ENCODE measurements at places on chromosomes 11 and 22. TPM values are rescaled to one million over a fixed set of nuclear protein-coding genes. Genes with fewer than 3 reads are reported as not detected.

Gene TSPAN18
- 25.7 TPM for total RNA-seq

Gene APOL1
- total RNA-seq = not detected

Gene CD6
- total RNA-seq = not detected

Gene TRIM48
- total RNA-seq = not detected

Gene SLC5A4
- not detected for total RNA-seq

Gene IFITM10
- 0.74 TPM for total RNA-seq

Gene OR10G7
- total RNA-seq = not detected

Gene CALCB
- 0.41 TPM for total RNA-seq

DNA sequence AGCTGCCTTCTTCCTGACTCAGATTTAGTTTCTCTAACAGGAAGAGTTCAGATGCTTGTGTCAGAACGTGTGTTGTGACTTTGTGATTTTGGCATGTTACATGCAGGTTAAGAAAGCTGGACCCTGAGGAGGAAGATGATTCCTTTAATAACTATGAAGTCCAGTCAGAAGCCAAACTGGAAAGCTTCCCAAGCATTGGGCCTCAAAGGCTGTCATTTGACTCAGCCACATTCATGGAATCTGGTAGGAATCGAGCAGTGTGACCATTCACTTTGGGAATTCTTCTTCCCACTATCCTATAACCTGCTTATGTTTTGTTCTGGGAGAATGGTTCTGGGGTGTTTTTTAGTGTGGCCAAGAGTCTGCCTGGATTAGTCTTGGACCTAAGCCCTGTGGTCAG, 48.0 kb downstream of the CABIN1 start:
- no peak for DNase-seq

DNA sequence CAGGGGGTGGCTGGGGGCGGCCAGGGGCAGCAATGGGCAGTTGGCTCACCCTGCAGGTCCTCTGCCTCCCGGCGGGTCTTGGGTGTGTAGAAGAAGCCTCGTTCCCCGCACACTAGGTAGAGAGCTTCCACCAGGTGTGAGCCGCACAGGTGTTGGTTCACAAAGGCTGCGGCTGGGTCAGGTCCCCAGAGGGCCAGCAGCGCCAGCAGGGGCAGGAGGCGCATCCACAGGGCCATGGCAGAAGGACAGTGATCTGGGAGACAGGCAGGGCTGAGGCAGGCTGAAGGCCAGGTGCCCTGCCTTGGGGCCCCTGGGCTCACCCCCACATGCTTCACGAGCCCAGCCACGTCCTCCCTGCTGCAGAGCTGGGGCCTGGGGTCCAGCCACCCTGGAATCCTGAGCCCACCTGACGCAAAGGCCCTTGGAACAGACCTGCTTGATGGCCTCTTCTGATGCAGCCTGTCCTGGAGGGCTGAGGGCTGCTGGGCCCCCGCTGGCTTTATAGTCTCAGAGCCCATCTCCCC, at the start of gene INS:
Gene INS (minus strand): TSS at position 474 of the 524 bp plus-strand sequence. CDS start 238 bp downstream, at position 236.
- no peak for DNase-seq

DNA sequence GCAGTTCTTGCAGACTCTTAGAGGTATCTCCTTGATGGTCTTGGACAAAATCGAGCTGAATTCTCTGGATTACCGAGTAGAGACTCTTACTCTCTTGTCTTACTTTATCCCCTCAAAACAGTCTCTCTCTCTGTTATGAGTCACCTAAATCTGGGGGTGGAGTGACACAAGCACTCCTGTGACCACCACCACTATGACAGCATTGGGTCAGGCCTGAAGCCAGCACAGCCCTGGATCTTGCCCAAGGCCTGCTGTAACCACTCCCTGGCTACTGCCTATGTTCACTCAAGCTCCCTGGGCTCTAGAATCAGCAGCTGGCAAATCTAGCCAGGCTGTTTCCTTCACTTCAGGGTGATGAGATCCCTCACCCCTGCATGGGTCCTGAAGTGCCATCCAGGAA, 662.5 kb downstream of the LUZP2 start:
- no peak for DNase-seq

DNA sequence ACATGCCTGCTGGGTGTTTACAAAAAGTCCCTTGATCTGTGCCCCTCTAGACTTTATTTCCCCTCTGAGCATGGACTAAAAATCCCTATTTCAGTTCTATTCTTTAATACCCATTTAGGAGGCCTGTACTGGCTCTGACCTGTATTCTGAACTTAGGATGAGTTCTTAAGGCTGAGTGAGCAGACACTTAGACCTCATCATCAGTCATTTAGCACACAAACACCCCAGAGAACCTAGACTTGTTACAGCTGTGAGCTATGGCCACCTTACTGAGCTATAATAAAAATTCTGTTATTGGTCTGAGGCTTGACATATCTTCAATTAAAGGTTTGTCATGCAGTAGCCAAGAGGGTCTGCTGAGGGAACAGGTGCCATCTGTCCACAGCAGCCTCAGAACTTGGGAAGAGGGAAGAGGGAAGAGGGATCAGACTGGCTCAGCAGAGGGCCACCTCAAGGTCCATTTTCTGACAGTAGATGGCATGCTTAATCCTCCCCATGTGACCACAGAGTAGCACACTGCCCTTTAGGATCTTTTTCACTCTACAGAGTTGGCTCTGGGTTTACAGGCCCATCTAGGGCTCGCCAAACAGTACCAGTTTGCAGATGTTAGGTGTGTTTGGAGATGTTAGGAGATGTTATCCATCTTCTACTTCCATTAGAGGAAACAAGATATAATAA, 30.2 kb upstream of the RRM1 start:
- no peak for DNase-seq

GRCh38 chr11:132357811-132358572, 987.6 kb downstream of the NTM start:
- no peak for DNase-seq

GRCh38 chr11:19382131-19382611, 141.4 kb upstream of the E2F8 start:
- DNase-seq = no peak

DNA sequence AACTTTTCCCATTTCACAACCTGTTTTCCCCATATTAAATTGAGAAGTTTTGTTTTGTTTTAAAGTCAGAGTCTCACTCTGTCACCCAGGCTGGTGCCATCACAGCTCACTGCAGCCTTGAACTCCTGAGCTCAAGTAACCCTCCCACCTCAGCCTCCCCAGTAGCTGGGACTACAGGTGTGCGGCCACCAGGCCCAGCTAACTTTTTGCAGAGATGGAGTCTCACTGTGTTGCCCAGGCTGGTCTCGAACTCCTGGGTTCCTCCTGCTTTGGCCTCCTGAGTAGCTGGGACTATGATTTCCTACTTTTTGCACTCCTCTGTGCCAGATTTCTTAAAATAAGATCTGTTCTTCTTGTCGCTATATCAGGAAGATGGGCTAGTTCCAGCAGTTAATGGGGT, 44.9 kb downstream of the GNB1L start:
- no peak for DNase-seq

DNA sequence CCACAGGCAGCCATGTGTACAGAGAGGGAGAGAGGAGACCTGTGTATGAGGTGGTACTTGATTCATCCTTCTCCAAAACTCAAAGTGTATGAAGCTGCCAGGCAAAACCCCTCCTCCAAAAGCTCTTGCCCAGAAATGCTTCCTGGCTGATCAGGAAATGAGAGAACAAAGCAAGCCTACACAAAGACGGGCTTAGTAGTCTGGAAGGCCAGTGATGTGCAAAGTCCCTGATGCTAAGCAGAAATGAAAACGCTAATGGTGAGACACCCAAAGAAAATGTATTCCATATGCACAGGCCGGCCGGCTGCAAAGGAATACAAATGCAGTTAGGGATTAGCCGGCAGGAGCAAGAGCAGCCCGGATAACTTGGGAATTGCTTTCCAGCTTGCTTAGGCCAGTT, 234.9 kb upstream of the CADM1 start:
- no peak for DNase-seq

DNA sequence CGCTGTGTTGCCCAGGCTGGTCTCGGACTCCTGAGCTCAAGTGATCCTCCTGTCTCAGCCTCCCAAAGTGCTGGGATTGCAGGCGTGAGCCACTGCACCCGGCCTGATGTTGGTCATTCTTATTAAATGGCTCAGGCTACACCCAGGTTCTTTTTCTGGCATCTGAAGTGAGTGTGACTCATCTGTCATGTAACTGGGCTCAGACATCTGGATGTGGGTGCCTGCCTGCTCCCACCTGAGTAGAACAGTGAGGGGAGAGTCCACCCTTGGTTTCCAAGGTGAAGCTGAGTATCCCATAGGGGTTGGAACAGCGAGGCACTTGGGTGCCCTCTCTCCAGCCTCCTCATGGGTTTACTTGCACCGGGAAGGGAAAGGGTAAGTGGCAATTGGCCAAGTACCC, 36.7 kb upstream of the EIF3D start:
- DNase-seq = no peak

DNA sequence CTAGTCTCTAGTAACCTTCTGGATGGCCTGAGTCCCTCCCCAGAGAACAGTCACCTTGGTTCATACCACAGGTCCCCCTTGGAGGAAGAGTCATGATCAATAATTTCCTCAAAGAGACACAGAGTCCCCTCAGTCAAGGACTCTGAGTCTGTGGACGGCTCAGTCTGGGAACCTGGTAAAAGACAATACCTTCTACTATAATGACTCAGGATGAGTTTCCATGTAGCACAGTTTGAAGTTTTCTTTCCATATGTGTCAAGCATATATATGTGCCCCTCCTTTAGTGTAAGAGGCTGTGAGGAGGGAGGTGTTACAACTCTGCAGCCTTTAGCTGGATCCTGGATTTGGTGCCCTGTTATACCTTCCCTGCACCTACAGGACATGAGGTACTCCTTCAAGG, 54.4 kb upstream of the TSKU start:
- DNase-seq = no peak

GRCh38 chr22:21766691-21767462, 31.3 kb upstream of the YPEL1 start:
- no peak for DNase-seq

DNA sequence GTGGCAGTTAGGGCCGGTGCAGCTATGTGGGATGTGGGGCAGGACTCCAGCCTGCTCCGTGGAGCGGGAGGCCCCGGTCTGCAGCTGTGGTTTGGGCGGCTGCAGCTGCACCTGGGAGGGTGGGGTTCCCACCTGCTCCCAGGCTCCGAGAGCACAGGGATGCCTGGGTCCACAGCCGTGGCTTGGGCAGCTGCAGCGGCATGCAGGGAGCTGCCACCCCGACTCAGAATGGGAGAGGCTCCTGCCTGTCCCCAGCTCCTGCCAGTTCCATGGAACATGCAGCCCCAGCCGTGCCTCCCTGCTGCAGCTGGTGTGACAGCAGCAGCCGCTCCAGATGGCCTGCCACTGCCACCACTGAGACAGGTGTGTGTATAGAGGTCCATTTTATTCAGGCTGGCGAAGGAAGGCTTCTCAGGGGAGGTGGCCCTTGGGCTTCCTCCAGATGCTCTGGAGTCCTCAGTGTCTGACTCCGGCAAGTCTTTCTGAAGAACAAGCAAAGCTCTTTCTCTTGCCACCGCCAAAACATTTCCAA, 21.8 kb upstream of the UPK3A start:
- DNase-seq = no peak

DNA sequence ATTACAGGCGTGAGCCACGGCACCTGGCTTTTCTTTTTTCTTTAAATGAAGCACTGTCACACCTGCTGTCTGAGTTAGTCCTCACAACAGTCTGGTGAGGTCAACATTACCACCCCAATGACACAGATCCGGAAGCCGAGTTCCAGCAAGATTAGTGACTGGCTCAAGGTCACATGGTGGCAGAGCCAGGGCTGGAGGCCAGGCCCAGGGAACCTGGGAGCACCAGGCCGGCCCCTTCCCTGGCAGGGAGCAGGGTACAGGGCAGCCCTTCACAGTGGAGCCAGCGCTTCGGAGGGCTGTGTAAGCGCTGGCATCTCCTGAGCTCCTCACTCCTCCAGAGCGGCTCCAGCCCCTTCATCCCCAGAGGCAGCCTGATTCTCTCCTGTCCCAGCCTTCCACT, 118.7 kb downstream of the ST3GAL4 start:
- peak; percentile 33 for DNase-seq

GRCh38 chr11:3018596-3018995, 26.5 kb upstream of the NAP1L4 start:
- DNase-seq = no peak

- DNase-seq = peak; percentile 57
Observed at GRCh38 chr22:44627521-44628139, 74.4 kb upstream of the PRR5 start.

DNA sequence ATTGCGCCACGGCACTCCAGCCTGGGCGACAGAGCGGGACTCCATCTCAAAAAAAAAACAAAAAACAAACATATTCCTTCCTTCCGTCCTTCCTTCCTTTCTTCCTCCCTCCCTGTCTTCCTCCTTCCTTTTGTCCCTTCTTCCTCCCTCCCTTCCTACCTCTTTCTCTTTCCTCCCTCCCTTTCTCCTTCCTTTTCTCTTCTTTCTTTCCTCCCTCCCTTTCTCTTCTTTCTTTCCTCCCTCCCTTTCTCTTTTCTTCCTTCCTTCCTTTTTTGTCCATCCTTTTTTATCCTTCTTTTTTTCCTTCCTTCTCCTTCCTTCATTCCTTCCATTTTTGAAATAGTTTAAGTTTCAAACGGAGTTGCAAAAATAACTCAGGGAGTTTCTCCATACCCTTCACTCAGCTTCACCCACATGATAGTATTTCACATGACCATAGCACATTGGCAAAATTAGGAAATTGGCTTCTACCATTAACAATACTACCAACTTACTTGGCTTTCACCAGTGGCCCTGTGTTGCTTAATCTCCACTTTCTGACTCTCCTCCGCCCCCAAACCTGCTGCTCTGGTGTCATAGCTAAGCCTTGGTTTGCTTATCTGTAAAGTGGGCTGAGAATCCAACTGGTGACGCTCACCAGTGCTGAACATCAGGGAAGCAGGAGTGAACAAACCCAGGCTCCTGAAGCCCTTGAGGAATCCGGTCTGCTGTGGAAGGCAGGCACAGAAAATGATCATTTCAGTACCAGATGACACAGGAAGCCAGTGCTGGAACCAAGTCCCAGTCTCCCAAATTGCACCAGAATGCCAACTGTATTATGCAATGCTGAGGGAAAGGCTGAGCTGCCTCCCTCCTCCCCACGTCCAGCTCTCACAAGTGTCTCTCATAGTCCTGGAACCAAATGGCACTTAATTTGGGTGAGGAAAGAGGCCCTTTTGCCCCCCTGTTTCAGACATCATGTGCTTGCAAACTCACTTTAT, 17.2 kb upstream of the CRYBB3 start:
- DNase-seq = no peak

DNA sequence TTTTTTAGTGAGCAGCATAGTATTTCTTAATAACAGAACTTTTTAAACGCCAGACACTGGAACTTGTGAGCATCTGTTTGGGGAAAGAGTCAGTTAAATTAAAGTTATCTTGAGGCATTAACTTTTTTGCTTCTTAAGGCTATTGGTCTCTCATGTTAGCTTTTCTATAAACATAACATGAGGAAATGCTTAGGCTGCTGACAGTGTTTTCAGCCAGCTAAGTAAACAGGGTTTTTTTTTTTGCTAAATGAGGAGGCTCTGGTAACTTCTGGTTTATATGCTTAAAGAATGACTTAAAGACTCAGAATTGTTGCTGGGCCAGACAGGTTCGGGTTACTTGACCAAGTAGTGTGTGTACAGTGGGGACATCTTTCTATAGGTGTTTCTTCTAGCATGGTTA, 95.8 kb upstream of the ALKBH3 start:
- DNase-seq = no peak

DNA sequence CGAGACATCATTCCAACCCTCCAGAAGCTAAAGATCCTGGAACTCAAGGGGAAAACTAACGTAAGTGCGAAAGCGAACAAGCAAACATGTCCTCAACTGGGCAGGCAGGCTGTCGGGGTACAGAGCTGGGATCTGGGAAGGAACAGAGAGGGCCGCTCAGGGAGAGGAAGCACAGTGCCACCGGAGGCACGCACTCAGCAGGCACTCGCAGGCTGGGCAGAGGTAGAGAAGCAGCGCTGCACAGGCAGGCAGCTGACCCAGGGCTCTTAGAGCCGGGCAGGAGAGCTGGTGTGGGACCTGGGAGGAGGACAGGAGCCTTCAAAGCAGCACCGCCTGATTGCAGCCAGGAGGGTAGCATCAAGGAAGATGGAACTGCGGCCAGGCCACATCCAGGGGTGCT, 62.2 kb downstream of the MICAL3 start:
- no peak for DNase-seq
